ENCODE measurements at places on chromosomes 1 and 21.

GRCh38 chr1:15272009-15272781 lies 25.2 kb downstream of the FHAD1 start:
- peak; percentile 14 for DNase-seq

GRCh38 chr1:200869753-200870391 lies 2.9 kb upstream of the GPR25 start:
- DNase-seq, result no peak

DNA sequence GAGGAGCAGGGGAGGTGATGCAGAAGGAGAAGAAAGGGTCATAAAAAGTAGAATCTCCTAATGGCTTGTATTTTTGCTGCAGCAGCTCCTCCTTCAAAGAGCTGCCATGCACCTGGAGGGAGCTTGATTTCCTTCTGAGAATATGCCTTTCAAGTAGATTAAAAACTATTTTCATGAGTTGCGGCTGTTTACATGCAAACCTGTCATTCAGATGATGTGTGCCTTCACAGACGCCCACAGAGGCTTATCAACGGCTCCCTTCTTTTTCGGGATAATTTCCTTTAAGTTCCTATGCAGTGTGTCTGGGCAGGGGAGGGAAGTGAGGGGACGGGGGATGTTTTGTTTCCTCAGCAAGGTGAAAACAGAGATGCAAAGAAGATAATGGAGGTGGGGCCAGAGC lies 38.8 kb downstream of the TNR start:
- no peak for DNase-seq

DNA sequence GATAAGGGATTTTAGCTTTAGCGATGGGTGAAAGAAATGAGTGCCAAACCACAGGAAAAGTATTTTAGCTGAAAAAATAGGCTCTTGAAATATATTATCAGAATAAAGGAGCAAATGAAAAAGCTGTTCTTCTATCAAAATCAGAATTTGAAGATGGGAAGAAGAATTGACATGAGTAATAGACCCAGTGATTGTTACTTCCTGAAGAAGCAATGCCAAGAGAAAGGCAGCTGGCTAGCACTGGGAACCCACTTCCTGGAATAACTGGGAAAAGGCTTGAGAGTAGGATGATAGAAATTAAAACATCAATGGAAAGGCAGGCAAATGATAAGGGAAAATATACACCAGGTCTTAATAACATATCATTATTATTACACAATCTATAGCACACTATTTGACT lies 29.9 kb upstream of the LYPLAL1 start:
- no peak for DNase-seq

DNA sequence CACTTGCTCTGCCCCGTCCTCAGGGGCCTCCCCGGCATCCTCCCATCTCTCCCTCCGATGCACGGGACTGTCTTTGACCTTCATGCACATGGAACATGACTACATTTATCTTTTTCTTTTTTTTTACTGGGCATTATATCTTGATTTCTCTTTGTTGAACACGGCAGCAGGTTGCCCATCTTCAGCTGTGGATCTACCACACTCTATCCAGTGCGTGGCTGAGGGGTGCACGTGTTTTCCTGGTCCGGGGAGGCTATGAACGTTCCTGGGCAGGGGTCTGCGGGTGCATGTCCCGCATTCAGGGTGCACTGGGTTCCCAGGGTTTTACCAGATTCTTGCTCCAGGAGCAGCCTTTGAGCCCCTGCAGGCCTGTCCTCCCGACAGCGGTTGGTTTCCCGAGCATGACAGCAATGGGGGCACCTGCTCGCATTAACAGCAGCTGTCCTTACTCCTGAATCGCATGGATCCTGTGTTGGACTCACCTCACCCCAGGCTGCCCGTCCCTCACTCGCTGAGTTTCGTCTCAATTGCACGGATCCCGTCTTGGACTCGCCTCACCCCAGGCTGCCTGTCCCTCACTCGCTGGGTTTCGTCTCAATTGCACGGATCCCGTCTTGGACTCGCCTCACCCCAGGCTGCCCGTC lies 7.4 kb downstream of the POFUT2 start:
- no peak for DNase-seq

DNA sequence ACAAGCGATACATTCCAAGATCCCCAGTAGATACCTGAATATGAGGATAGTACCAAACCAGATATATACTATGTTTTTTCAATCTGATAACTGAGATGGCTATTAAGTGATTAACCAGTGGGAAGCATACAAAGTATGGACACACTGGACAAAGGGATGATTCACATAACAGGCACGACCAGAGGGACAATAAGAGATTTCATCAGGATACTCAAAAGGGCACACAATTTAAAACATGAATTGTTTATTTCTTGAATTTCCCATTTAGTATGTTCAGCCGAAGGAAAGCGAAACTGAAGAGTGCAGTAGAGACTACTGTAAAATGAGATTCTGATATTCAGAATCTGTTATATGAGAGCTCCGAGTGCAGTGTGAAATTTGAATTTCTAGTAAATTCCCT lies 10.6 kb downstream of the ZZZ3 start:
- DNase-seq, result no peak

DNA sequence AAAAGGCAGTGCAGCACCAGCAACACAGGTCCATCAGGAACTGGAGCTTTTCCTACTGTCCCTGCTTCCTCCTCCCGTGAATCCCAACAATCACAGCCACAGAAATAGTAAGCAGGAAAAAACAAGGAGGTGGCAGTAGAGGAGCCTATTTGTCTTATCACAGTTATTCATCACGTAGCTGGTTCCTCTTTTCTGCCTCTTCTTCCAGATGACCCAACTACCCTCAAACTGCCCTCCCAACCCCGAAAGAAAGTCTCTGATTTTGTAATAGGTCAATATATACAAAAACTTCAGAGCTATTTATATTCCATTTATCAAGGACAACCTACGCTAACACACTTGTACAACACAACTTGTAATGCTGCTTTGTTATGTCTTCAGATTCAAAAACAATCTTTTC lies 21.4 kb downstream of the GNB1 start:
- no peak for DNase-seq

GRCh38 chr1:204980840-204981405 lies 62.1 kb upstream of the CNTN2 start:
- no peak for DNase-seq

- no peak for DNase-seq
These were observed 36.4 kb downstream of the ZNF684 start for GRCh38 chr1:40567825-40568224.

DNA sequence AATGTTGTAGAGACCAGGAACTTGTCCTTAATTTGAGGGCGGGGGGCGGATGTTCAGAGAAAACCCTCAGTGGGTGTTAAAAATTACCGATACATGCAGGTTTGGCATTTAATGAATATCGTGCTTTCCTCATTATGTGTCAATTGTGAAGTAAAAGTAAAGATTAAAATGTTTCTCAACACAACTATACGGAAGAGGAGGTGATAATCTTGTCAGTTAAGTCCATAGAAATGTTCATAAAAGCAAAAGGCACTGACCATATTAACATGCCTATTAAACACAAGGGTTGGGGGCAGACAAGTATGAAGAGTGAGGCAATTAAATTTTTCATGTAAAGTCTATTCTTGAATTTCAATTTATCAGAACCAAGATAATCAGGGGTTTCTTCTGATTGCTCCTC lies 1.3 kb downstream of the BRINP3 start:
- no peak for DNase-seq
